ENCODE measurements at places on chromosomes 13 and 19.
A peak's percentile ranks its signal among the peaks of the same experiment; 100 is the strongest.

GRCh38 chr19:55050749-55051532 is 12.0 kb downstream of the RDH13 start:
- no peak for DNase-seq

- DNase-seq, result no peak
These were observed 15.3 kb downstream of the ZBTB7A start for GRCh38 chr19:4051175-4052101.

- no peak for DNase-seq
These were observed 42.2 kb upstream of the VSTM2B start for GRCh38 chr19:29483641-29483920.

- peak; percentile 79 for DNase-seq
These were observed 21.8 kb downstream of the ARRDC2 start for GRCh38 chr19:18029617-18030338.

DNA sequence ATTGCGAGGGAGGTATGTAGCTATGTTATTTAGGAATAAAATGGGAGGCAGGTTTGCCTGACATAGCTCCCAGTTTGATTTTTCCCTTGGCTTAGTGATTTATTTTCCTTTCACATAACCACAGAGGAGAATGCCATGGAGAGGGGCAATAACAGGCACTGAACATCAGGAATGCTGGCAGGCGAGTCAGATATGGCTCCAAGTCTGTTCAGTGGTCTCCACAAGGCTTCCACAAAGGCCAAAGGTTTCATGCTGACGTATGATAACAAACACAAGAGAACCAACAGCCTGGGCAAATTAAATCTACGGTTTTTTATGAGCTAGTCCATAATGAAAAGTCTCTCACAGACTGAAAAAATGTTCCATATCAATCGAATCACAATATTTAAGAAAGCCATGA is 66.7 kb downstream of the SUCLA2 start:
- no peak for DNase-seq

GRCh38 chr19:31534786-31535657 is 185.8 kb upstream of the TSHZ3 start:
- no peak for DNase-seq

GRCh38 chr13:110109910-110110309 is 197.0 kb downstream of the COL4A1 start:
- no peak for DNase-seq

DNA sequence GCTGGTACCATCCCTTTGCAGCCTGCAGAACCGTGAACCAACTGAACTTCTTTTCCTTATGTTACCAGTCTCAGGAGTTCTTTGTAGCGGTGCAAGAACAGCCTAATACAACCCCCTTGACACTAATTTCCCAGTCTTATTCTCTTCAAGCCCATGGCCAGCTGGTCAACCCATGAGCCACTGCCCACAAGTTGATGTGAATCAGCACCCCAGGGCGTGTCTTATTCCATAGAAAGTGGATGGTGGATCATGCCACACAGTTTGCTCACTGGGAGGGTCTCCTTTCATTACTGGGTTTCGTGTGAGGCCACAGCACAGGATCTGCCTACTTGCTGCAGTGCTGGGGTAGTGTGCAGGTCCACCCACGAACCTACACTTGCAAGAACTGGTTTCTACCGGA is 27.0 kb downstream of the TEX29 start:
- no peak for DNase-seq

GRCh38 chr19:49442354-49442753 is 1.0 kb upstream of the SLC17A7 start:
- DNase-seq, result no peak

- peak; percentile 58 for DNase-seq
These were observed 1238.0 kb downstream of the PCDH17 start for GRCh38 chr13:58869566-58869965.

DNA sequence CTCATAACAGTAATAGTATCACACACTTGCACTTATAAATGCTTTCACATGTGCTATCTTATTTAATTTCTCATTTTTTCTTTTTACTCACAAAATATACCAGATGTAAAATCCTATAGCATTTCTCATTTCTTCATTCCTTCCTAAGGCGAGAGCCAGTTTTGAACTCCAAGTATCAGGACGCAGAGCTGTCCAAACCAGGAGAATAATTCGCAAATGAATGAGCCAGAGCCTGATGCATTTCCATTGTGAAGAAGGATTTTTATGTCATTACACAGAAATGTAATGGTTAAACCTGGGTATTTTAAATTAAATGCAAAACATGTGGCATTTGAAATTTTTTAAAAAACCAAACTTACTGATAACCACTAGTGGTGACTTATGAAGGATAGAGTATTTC is 244.3 kb downstream of the RGCC start:
- DNase-seq, result no peak

GRCh38 chr13:104553186-104553585 is 1487.0 kb upstream of the SLC10A2 start:
- DNase-seq, result no peak

DNA sequence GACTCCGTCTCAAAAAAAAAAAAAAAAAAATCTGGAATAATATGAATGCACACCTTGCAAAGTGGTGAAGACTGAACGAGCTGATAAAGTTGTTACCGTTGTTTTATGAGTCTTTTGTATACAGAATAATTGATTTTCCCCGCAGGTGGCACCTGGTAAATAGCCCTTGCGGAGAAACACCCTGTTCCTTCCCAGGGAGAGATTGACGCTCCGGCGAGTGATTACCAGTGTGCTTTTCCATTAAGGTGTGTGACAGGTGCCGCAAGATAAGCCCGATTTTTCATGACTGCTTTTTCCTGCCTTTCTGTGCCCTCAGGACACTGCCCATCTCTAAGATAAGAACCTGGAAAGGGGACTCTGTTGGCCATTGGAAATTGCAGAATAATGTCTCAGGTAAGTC is 943 bp downstream of the ZNF302 start:
- DNase-seq, result peak; percentile 7

GRCh38 chr13:114112231-114112825 is 20.1 kb downstream of the RASA3 start:
- no peak for DNase-seq

DNA sequence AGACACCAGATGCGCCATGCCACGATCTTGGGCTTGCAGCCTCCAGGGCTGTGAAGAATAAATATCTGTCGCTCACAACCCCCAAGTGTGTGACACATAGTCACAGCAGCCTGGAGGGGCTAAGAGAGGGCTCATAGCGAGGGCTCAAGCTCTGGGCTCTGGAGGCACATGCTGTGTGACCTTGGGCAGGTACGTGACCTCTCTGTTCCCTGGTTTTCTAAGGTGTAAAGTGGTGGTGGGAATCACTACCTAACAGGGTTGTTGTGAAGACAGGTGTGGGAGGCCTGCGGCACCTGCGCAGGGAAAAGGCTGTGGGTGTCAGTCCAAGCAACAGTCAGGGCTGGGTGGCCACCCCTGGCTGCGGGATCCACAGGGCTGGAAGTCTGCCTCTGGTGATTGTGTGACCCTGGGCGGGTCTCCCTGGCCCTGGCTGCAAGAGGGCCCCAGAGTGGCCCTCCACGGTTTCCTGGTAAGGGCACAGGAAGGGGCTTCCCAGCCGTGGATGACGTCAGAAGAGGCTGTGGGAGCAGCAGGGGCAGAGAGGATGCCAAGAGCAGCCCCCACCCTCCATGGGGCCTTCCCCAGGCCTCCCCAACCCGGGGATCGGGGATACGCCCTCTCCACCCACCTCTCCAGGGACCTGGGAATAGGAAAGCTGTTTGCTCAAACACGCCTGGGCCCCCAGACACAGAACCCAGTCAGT is 218.8 kb upstream of the SGCG start:
- DNase-seq, result no peak

DNA sequence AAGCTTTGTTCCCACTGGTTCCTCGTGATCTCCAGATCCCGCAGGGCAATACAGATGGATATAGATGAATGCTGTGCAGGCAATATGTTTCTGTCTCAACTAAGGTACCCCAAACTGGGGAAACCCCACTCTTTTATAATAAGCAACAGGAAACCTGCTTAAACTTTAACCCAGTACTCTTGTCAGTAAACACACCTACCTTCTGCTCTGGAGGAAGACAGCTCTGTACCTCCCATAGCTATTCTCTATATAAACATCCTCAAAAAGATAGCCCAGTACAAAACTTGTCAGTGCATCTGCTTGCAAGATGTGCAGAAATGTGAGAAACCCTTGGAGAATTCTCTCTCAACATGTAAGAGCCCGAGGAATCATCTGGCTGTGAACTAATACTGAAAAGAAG is 583.6 kb downstream of the OLFM4 start:
- no peak for DNase-seq

DNA sequence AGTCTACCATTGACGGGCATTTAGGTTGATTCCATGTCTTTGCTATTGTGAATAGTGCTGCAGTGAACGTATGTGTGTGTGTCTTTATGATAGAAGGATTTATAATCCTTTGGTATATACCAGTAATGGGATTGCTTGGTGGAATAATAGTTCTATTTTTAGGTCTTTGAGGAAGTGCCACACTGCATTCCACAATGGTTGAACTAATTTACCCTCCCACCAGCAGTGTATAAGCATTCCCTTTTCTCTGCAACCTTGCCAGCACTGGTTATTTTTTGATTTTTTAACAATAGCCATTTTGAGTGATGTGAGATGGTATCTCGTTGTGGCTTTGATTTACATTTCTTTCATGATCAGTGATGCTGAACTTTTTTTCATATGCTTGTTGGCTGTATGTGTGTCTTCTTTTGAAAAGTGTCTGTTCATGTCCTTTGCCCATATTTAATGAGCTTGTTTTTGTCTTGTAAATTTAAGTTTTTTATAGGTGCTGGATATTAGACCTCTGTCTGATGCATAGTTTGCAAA is 37.5 kb downstream of the RFC3 start:
- DNase-seq, result no peak

DNA sequence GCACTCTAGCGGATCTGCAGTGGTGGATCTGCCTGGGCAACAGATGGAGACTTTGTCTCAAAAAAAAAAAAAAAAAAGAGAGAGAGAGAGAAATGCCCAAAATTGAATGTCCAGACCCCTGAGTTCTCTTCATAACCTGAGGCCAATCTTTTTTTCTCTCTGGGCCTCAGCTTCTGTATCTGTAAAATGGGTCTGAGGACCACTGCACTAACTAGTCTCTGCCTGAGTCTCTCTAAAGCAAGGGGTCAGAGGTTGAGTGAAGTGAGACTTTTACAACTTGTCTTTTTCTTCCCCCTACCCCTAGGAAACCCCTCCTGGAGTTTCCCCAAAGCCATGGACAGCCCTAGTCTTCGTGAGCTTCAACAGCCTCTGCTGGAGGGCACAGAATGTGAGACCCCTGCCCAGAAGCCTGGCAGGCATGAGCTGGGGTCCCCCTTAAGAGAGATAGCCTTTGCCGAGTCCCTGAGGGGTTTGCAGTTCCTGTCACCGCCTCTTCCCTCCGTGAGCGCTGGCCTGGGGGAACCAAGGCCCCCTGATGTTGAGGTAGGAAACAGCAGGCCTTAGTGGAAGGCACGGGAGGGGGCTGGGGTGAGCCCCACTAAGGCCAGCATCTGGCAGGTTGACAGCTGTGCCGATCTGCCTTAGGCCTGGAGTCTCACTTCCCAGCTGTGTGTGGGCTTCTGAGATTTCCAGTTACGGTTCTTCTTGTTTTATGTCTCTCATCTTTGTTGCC is 1.8 kb downstream of the TMEM91 start:
- no peak for DNase-seq

- no peak for DNase-seq
These were observed 25.2 kb downstream of the ANKRD27 start for GRCh38 chr19:32649751-32650150.

- no peak for DNase-seq
These were observed 4.1 kb downstream of the PGLYRP1 start for GRCh38 chr19:46018729-46019251.

- no peak for DNase-seq
These were observed 2.6 kb downstream of the KCNJ14 start for GRCh38 chr19:48458016-48458415.

DNA sequence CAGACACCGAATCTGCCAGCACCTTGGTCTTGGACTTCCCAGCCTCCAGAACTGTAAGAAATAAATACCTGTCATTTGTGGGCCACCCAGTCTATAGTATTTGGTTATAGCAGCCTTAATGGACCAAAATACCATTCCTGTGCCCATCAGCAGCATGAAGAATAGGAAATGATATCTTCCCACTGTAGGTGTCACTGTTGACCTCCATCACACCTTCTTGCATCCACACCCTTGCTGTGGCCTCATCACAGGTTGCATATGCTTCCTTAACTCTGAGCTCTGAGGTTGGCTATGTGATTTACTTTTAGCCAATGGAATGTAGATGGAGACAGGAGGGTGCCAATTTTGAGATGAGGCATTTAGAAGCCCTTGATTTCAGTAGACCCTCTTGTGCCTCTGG is 242.0 kb upstream of the TSHZ3 start:
- no peak for DNase-seq

DNA sequence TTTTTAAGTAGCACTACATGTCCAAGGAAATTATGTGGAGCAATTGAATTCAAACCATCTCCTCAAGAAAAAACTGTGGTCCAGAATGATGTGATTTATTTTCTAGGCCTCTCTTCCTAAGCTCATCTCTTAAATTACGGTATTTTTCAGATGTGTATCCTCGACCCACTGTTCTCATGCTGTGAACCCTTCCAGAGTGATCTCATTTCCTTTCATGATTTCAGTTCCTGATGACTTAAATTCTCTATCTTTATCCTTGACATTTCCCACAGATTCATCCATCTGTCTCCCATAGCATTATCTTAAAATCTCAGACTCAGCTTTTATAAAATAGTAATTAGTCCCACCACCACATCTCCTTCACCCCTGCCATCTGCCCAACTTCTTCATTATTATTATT is 117.6 kb upstream of the SPRY2 start:
- DNase-seq, result no peak

- DNase-seq, result no peak
These were observed 55.0 kb upstream of the MAB21L1 start for GRCh38 chr13:35531526-35531925.

DNA sequence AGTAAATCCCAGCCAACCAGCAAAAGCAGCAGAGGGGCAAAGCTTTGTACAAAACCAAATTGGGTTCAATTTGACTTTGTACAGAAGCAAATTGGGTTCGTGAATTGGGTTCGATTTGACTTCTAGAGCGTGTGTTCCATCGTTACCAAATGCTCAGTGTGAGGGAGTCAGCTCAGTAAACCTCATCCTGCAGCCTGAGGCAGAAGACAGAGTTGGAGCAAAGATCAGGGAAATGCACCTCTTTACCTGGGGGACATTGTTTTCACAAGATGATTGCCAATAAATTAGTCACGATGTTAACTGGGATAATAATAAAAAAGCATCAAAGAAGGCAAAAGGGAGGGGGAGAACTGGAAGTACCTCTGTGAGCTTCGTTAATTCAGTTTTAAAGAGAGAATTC is 1.5 kb downstream of the RAB20 start:
- DNase-seq, result no peak

Data from NCI-H1417 (cell line).